ENCODE measurements at places on chromosomes 11 and 22. TPM values are rescaled to one million over a fixed set of nuclear protein-coding genes. Genes with fewer than 3 reads are reported as not detected.

The NEFH gene
- total RNA-seq = 0.53 TPM

The WNT11 gene
- total RNA-seq = not detected

The MS4A2 gene
- not detected for total RNA-seq

The USP2 gene
- total RNA-seq = 0.33 TPM

The SYTL2 gene
- total RNA-seq = 28.9 TPM

All from smooth muscle cell of the pulmonary artery (primary cell).